ENCODE measurements at places on chromosomes 3 and 15.

GRCh38 chr3:136543385-136543784 is 208.8 kb downstream of the STAG1 start:
- no peak for DNase-seq

- no peak for DNase-seq
Observed at GRCh38 chr3:62041681-62042080, 331.7 kb downstream of the FEZF2 start.

DNA sequence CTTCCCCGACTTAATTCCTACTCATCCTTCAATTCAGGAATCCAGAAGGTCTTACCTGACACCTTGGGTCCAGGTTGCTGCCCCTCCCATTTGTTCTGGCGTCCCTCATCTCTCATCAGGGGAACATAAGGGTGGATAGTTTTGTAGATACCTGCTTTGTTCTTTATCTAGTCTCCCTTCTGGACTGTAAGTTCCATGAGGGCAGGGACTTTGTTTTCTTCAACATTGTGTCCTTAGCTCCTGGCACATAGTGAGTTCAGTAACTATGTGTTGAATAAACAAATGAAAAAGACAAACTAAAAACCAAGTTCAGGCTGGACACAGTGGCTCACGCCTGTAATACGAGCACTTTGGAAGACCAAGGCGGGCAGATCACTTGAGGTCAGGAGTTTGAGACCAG is 13.2 kb upstream of the GPD1L start:
- no peak for DNase-seq

- no peak for DNase-seq
Observed at GRCh38 chr15:58530056-58530590, 98.3 kb downstream of the LIPC start.

DNA sequence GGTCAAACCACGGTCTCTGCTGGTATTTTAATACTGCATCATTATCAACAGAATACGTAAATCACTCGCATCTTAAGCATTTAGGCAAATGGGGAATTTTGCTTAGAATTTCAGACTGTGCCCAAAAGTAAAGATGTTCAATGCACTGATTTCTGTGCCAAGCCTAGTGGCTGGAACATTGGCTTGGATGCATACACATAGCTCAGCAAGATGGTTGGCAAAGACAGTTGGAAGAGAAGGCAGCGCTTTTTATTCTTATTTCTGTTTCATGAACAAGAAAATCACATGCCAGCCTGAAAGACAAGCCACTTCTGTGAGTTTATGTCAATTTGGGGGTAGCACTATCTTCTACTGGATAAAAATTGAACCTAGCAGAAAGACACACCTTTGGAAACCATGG is 15.1 kb downstream of the MECOM start:
- no peak for DNase-seq

DNA sequence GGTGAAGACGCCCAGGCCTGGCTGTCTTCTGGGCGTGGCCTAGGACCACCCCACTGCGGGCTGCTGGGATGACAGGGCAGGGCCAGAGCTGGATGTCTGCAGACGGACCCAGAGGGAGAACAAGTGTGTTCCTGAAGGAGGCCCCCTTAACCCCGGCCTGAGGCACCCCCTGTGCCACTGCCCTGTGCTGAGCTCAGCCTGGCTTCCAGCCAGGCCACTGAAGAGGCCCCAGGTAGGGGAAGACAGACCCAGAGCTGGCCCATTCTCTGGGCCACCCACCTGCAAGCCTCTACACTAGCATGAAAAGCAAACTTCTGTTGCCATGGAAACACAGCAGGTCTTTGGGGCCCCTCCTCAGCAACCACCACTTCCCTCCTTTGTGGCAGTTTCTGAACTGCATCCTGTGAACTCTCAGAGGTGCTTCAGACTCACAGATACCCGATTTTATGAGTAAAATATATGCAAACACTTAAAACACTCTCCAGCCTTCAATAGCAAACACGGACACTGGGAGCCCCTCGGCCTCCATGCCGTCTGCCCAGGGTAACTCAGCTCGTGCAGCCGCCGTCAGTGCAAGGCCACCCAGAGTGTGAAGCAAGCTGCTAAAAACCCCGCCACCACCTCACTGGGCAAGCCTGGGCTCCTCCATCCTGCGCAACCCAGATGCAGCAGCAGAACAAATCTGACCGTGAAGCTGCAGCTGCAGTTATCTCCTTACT is 42.5 kb downstream of the CMTM6 start:
- DNase-seq: peak; percentile 41

DNA sequence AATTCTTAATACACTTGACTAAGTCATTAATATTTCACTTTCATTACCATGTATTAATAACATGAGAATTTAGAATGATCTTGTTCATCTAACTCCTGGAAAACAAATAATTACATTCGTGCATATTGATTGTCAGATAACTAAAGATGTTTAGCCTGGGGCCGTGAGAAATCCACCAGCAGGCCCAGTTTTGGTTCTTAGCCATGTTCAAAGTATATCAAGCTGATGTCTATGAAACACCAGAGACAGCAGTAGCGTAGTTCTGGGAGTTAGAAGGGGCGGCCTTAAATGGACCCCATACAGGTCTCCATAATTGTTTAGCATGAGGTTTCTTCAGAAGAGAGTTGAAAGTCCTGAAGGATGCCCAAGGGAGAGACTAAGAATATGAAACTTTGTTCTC is 103.6 kb upstream of the DPH6 start:
- no peak for DNase-seq

DNA sequence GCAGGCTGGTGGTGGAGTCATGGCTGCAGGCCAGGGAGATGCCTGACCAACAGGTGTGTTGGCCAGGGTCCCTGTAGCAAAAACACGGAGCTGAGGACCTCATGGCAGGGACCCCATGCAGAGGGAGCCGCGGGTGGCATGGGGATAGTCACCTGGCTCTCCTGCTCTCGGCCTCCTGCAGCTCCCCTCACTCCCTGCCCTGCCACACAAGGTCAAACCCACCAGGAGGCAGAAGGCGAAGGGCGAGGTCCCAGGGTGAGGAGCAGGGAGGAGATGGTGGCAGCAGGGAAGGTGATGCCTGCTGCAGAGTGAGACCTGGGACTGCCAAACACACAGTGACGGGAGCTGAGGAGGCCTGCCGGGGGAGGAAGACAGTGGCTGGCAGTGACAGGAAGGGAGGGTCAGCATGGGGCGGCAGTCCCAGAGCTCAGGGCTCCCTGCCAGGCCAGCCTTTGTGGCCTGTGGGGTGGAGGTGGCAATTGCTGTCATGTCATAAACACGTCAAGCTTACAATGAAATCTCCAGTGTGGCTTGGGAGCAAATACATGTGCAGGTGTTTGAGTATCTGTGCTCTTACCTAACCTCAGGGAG is 144.3 kb downstream of the TJP1 start:
- DNase-seq: no peak

GRCh38 chr3:24299246-24299805 is 195.3 kb downstream of the THRB start:
- no peak for DNase-seq

DNA sequence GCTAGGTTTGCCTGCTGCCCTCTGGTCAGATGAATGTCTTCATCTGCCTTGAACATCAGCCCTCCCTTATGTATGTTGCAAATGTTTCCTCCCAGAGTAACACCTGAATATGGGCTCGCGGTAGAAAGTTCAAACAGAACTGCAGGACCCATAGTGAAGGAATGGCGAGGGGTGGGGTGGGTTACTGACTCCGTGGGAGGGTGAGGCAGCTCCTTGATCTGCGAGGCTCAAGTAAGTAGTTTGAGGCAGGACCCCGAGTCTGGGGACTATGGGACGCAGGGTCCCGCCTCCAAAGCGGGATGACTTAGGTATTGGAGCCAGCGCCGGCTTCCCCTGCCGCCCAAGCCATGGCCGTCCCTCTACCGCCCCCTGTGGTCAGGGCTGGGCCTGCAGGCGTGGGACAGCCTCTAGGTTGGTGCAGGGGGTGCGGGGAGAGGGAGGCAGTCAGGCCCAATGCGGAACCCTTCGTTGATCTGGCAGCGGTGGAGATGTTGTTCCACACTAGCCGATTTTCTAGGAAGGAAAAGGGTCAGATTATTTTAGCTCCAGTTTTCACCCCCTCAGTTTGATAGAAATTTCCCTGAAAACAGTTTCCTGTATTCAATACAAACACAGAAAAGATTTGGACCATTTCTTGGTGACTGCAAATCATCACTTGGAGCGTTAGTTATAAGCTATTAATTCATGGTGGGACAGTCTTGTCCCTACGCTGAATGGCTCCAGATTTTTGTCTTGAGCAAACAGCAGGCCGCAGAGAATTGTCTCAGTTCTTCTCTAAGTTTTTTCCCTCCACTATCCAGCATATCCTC is 72.3 kb downstream of the CORO2B start:
- peak; percentile 14 for DNase-seq

- DNase-seq: no peak
Observed at GRCh38 chr3:128878556-128879124, 780 bp upstream of the ACAD9 start.

DNA sequence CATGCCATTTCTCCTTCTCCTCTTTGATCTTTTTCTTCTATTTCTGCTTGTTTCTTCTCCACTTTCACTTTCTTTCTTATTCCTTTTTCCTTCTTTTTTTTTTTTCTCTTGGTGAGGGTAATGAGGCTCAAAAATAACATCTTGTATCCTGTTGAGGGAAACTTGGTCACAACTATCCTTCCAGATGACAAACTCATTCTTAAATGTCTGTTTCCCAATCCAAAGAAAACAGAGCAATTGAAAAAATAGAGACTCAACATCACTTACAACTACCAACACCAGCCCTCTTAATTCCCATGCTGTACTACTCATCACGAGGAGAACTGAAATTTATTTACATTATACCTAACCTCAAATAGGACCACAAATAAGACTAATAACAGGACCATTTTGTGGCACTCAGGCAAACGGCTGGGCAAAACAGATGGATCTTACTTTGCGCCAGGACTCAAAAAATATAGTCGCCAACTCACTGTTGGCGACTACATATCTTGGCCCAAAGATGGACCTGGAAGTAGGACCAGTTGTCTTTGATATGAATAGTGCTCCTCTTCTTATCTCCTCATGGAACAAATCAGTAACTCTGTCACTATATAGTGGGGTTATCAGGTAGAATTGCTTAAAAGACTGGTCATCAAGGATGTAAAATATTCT is 343.9 kb downstream of the ZBTB20 start:
- no peak for DNase-seq

GRCh38 chr3:161475905-161476304 is 20.7 kb upstream of the OTOL1 start:
- no peak for DNase-seq

DNA sequence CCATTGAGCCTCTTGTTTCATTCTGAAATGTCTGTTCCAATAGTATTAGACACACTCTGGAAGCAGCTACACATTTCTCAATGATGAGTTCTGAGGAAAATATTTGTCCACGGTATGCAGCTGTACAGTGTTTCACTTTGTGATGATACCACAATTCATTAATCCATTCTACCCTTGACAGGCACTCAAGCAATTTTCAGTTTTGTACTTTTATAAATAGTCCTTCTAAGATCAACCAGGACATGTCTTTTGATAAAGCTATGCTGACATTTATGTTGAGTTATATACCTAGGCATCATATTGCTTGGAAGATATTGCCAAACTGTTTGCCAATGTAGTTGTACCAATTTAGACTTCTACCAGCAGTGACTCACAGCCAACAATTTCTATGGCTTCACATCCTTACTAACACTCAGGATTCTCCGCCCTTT is 165.1 kb upstream of the COL8A1 start:
- no peak for DNase-seq

DNA sequence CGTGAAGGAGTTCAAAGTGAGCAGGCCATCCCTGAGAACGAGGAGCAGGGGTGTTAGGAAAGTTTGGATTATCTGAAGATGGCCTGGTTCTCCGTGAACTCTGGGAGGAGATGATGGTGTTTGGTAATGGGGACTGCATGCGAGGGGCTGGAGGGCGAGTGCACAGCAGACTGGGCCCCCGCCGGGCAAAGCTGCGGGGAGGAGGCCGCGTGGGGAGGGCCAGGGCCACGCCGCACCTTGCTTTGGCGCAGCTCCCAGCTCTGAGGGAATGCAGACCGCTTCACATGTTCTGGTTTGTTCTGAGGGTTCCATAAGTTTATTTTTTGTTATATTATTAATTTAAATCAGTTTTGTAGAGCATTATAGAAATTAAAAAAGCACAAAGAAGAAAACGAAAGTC is 22.2 kb downstream of the SLC6A1 start:
- DNase-seq: no peak

DNA sequence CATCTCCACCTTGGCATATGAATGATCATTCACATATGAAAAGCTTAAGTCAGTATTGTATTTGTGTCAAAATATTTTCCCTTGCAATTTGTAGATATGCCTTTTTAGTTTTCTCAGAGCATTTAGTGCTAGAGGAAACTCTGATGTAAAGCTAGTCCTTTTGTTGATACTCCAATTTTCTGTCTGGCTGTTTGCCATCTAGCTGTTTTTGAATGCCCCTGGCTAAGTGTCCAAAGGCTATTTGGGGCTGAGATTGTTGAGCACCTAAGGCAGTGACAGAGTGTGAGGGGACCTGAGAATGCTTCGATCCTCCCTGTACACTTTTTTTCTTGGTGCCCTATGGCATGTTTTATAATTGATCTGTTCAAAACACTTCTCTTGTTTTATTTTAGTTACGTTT is 3.1 kb downstream of the SLC51B start:
- no peak for DNase-seq

- DNase-seq: no peak
Observed at GRCh38 chr3:125324341-125324740, 50.8 kb downstream of the ZNF148 start.
